Fibroblast of the aortic adventitia (primary cell): ENCODE measurements at places on chromosomes 16 and 17. TPM values are rescaled to one million over a fixed set of nuclear protein-coding genes. Genes with fewer than 3 reads are reported as not detected.

SLC13A2 gene
- not detected in 2 replicates for total RNA-seq

TBC1D3H gene
- not detected in 2 replicates for total RNA-seq

DNA sequence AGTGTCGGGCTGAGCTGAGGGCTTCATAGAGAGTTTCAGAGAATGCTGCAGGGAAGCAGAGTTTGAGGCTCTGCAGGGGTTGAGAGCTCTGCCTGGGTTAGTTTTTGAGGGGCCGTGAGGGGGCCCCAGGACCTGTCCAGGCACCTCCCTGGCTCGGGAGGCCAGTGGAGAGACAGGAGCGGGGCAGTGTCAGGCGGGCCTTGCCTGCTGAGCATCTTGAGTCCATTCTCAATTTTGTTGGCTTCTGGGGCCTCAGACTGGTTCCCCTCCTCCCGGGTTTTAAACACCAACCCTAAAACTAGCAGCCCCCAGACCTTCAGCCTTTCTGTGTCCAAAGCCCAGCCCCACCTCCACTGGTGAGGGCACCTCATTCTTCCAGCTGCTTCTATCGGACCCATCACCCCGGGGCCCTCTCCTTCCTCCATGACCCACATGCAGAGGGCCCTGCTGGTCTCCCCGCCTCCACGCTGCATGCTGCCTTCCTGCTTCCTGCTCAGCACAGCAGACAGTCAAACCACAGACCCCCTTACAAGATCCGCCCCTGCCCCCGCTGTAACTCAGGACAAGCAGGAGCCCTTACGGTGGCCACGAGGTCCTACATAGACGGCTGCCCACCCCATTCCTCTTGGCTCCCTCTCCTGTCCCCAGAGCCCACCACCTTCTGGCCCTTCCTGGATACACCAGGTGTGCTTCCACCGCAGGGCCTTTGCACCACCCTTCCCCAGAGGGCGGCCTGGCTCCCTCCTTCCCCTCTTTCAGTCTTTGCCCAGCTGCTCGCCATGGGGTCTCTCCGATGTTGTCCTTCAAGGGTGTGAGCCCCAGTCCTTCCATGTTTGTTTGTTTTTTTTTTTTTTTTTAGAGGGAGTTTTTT is 3.8 kb downstream of the RNF213 start:
- DNase-seq, result no peak

GRCh38 chr17:19448341-19449268 is 37.6 kb downstream of the RNF112 start:
- DNase-seq, result peak; percentile 100

DNA sequence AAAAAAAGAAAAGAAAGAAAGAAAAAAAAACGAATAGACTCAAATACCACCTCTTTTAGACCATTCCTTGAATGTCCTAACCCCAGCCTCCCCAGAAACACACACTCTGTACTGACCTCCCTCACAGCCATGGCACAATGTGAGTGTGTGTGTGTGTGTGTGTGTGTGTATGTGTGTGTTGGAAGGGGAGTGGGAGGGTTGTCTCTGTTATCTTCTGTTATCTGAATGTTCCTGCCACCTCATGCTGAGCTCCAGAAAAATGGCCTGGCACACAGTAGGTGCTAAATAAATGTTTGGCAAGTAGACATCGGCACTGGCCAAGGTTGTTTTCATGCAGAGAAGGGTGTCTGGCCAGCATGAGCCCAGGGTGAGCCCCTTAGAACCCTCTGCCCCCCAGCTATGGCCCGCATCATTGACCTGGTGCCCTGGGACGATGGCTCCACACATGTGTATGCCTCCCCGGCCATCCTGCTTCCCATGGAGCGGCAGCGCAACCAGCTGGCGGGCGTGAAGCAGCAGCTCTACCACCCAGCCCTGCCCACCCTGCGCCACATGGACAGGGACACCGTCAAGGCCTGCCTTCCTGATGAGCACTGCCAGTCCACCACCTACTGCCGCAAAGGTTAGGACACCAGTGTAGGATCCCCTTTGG is 6.6 kb upstream of the CNGB1 start:
- no peak for DNase-seq

DNA sequence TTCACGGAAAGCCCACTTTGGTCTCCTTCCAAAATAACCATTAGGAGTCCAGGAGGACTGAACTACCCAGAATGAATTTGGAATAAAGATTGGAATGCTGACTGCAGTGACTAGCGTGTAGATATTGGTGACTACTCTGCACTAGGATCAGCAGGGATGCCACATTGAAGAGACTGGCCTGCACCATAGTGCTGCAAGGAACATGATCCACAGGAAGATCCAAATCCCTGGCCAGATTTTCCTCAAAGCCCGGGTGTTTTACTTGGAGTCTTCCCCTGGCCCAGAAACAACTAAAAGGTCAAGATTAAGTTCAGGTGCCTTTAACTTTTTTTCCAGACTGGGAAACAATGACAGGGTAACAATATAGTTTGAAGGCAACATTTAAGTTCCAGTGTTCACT is 870.4 kb downstream of the CDH8 start:
- DNase-seq, result no peak

GRCh38 chr16:72992142-72992601 is 55.8 kb downstream of the ZFHX3 start:
- DNase-seq, result no peak

DNA sequence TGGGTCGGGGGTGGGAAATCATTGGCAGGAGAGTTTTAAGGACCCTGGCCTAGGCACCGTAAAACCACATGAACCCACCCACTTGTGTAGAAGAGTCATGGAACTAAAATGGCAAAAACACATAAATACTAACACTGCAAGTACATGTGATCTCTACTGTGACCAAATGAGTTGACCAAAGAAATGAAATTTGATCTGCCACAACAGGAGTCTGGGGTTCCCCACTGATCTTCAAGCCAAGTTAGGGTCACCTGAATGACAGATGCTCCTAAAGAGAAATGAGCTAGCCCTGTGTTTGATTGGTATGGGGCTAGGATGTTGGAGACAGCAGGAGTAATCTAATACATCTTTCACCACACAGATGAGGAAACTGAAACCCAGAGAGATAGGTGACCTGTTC is 21.5 kb upstream of the SKAP1 start:
- no peak for DNase-seq
